ENCODE measurements at places on chromosomes 3 and 15.

DNA sequence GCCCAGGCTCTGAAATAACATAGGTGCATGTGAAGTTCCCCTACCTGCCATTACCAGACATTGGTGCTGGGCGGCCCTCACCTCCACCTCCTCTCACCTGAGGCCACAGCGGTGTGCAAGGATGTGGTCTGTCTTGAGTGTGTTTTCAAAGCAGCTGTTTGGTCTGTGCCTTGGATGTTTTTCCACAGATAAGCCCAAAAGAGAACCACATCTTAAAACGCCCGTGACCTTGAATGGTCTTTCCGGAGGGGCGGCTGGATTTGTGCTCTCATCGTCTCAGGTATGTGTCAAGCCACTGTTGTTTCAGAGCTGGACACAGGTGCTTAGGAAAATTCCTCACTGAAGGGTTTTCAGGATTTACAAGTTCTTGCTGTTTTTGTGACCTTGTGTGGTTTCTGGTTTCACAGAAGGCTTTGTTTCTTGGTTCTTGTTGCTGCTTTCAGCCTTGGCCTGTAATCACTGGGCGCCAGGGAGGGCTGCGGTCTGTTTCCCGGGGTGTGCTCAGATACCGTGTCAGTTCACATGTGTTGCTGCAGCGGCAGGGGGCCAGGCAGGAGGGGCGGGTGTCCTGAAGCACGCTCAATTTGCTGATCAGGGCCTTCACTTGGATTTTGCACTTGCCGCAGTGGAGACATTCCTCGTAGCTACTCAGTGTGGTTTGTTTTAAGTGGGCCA lies 128.4 kb downstream of the IGF1R start:
- DNase-seq = no peak

DNA sequence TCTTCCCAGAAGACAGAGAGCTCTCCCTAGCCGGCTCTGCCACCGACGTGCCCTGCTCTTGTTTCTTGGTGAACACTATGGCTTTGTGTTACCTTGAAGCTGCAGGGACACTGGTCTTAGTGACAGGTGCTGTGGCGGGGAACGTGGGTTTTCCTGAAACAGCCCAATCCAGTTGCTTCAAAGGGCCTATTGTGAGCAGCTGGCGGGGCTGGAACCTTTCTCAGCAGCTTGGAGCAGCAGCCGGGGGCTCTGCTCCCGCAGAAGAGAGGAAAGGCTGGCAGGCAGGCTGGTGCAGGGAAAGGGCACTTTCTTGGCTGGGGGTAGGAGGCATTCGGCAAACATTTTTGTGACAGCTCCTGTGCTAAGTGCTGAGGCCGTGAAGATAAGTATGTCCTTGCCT lies 12.8 kb downstream of the MYZAP start:
- no peak for DNase-seq

- DNase-seq = no peak
These were observed 69.4 kb downstream of the SRGAP3 start for GRCh38 chr3:9179826-9180763.

GRCh38 chr3:33954956-33955355 lies 156.5 kb downstream of the PDCD6IP start:
- no peak for DNase-seq

- DNase-seq = peak; percentile 92
These were observed 500.9 kb downstream of the SOX2 start for GRCh38 chr3:182212479-182213076.

GRCh38 chr15:36407647-36408046 lies 171.8 kb upstream of the CDIN1 start:
- DNase-seq = no peak

- DNase-seq = no peak
These were observed 29.9 kb upstream of the ST3GAL6 start for GRCh38 chr3:98733053-98733811.

DNA sequence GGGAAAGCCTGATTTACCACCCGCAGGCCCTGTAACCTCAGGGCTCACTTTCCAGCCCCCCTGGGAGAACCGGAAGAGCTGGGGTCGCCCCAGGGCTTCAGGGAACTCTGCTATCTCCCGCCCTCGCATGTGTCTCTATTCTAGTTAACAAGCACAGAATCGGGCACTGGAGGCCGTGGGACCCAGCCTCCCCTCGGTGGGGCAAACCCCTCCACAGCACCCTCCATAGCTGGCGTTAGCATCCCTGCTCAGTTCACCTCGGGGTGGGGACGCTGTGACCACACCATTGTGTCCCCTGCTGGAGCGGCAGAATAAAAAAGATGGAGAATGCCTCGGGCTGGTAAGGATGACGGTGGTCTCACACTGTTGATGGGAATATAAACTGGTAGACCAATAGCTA lies 3.5 kb upstream of the LRRC15 start:
- DNase-seq = no peak

- DNase-seq = no peak
These were observed 24.4 kb downstream of the SLC12A1 start for GRCh38 chr15:48230498-48230897.

- DNase-seq = no peak
These were observed 15.7 kb downstream of the MEIS2 start for GRCh38 chr15:37084602-37085001.

DNA sequence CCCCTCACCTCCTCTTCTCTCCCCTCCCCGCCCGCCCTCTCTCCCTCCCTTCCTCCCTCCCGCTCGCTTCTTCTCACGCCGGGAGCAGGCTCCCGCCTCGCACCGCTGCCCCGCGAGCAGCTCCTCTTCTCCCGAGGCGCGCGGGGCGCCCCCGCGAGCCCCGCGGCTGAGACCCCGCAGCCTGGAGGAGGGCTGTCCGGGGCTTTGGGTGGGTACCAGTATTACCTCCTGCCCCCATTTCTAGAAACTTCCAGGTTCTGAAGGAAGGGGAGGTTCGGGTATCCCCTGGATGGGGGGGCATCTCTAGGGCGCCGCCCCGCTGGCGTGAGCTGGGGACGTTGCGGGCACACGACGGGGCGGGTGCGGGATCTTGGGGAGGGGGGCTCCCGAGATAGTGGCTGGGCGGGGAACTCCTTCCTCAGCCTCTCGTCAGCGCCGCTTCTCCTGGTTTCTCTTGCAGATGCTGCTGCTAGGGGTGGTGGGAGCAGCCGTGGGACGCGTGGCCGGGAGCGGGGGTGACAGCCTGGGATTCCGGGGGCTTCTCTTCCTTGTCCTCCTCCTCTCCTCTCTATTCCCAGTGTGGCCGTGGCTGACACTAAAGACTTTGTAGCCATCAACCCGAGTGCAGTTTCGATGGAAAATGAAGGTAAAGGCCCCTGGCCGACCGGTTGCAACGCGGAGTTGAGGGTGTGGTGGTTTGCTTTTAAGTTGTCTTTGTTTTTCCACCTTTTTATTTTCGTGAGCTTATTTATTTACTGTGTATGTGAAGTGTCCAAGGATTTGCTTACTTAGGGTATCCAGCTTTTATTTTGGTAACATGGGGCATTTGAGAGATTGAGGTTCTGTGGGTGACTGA lies 474 bp downstream of the ATP2C1 start:
- peak; percentile 10 for DNase-seq

- DNase-seq = no peak
These were observed 901.6 kb downstream of the TUSC7 start for GRCh38 chr3:117611211-117611610.

- no peak for DNase-seq
These were observed 131.4 kb downstream of the IQCH start for GRCh38 chr15:67385971-67386370.

DNA sequence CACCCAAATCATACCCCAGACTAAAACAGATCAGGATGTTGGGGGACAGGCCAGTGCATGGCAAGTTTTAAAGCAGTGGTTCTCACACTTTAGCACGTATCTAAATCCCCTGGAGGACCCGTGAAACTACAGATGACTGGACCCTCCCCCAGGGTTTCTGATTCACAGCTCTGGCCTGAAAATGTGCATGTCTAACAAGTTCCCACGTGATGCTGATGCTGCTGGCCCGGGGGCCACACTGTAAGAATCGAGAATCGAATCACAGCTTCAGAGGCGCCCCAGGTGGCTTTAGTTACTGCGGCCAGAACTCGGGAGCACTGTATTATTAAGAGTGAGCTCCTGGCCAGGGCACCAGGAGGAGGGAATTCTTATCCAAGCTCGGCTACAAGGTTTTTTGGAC lies 11.6 kb downstream of the ADAMTS17 start:
- no peak for DNase-seq

DNA sequence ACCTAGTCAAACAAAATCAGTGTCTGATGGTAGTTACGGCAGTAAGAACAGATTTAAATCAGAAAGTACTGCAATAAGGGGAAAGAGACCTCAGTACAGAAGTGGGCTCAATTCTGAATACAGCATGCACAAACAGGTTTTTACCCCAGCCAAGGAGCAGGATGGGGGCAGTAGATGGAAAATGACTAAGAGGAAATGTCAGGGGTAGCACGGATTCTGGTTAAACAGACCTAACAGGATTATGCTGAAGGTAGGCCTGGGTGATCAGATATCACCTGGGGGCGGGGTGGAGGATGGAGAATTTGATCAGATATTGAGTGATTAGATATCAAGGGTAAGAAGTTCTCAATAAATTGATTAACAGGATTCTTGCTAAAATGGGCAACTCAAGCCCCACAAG lies 19.0 kb downstream of the MESD start:
- DNase-seq = no peak

- no peak for DNase-seq
These were observed 727.5 kb downstream of the TBL1XR1 start for GRCh38 chr3:176469694-176470205.

- DNase-seq = no peak
These were observed 198.7 kb upstream of the PROK2 start for GRCh38 chr3:71983694-71984093.

- no peak for DNase-seq
These were observed 132.6 kb upstream of the MEF2A start for GRCh38 chr15:99433026-99433756.

DNA sequence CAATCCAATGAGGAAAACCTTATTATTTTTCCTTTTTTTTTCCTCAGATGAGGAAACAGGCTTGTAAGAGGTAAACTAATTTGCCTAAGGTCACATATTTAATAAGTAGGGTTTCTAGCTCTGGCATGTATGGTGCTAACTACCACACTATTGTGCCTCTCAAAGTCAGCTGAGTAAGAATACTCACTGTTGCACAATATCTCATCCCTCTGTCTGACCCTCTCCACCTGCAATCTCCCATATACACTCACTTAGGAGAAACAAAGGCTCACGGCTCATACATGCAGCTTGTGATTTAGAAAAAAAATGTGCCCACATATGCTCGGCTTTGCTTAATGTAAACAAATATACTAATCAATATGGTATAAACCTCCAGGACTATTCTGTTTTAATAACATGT lies 10.4 kb upstream of the ARIH1 start:
- DNase-seq = no peak

GRCh38 chr3:3551981-3552380 lies 247.2 kb upstream of the LRRN1 start:
- DNase-seq = no peak

DNA sequence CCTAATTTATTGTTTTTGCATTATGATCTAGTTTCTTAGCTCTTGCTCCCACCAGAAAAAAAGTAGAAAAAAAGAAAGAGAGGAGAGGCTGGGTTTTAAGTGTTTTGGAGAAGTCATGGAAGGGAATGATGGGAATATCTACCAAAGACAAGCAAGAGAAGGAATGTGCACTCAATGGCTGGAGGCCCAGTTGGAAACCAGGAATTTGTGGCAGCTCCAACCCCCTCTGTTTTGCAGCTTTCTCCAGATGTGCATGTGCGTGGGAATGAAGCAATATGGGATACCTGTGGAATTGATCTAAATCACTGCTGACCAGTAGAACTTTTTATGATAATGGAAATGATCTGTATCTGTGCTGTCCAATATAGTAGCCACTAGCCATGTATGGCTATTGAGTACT lies 27.1 kb downstream of the EIF2AK4 start:
- no peak for DNase-seq

DNA sequence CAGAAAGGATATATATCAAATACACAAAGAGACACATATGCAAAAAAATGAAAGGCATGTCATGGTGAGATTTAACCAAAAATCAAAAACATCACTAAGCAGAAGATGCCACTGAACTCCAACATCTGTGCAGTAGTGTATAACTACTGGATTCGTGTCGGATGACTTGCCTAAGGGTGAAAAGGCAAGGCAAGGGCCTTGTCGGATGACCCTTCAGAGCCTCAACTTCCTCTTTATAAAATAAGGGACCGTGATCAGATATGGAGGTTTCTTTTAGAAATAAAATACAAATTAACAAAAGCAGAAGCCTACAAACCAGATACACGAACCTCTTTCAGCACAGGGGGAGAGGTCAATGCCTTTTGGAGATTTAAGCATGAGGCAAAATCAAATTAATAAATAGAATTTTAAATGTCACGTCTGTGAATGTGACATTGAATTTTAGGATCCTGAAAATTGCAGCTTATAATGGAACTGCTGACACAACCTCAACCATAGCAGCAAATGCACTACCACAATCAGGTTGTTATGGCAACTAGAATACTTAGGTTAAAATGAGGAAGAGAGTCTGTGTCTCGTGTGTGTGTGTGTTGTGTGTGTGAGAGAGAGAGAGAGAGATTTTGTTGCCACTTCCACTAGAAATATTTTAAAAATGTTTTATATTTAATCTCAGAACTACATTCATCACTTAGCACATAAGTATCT lies 8.3 kb upstream of the CHRM5 start:
- no peak for DNase-seq

GRCh38 chr3:56796202-56796601 lies 5.5 kb downstream of the ARHGEF3 start:
- no peak for DNase-seq

DNA sequence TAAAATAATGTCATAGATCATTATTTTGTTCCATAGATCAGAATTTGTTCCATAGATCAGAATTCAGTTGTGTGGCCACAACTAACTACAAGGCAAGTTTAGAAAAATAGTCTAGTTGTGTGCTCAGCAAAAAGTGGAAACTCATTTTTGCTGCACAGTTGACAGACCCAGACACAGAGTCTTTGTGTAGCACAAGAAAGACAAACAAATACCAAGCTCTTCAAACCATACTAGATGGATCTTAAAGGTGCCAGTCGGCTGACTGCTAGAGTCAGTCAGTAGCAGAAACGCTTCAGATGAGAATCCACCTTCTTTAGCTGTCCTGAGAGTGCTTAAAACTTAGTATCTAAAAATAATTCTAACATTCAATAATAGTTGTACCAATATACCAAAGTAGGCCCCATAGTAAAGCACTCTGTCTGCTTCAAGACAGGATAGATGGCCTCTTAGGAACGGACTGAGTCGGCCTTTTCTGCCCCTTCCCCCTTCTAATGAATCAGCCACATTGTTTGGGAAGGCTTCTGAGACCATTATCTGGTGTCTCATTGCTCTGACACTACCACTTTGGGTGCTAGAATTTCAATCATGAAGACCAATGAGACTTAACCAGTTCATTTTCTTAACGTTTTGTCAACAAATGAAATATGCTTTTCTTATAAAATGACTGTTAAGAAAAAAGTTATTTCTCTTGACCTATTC lies 27.7 kb upstream of the SLC4A7 start:
- no peak for DNase-seq

- no peak for DNase-seq
These were observed 100.7 kb downstream of the ZIC4 start for GRCh38 chr3:147305533-147306250.

DNA sequence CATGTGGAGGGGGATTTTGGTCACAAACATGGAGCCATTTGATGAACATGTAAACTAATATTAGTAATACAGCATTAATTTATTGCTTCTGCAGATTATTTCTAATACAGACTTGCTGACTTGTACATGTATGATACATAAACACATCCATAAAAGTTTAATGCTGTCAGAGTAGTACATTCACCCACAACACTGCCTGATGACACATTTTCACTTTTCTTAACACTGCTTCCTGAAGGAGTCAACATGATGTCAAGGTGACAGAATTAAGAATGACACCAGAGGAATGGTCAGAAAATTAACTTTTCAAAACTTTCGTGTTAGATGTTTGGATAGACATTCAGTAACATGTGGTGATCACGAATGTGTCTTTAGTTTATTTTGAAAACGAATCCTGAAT lies 199.4 kb downstream of the SATB1 start:
- no peak for DNase-seq

GRCh38 chr15:75056036-75056435 lies 32.6 kb downstream of the PPCDC start:
- DNase-seq = no peak

Data from SHP77 treated with DMSO at 0.1 percent for 48 hours (cell line).